ENCODE measurements at places on chromosomes 6 and 20.

- DNase-seq: no peak
These were observed 6.0 kb downstream of the PNLDC1 start for GRCh38 chr6:159806021-159806458.

DNA sequence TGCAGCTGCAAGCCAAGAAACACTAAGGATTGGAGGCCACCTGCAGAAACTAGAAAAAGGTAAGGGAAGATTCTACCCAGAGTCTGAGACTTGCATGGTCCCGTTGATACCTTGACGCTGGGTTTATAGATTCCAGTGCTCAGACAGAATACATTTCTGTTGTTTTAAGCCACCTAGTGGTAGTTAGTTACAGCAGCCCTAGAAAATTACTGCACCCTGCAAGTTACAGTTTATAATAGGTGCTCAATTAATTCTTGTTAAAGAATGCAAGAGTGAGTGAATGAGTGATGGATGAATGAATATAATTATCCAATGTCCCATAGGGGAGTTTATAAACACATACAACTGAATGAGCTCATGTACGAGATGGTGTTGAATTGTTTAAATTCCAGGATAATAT is 453.1 kb upstream of the SLC35B3 start:
- no peak for DNase-seq

GRCh38 chr6:53159558-53159957 is 10.9 kb upstream of the GCM1 start:
- DNase-seq: no peak

GRCh38 chr20:327186-328026 is 2.1 kb downstream of the SOX12 start:
- peak; percentile 54 for DNase-seq

GRCh38 chr6:71197780-71198179 is 90.8 kb upstream of the OGFRL1 start:
- no peak for DNase-seq

- no peak for DNase-seq
These were observed 34.0 kb downstream of the PLAGL1 start for GRCh38 chr6:143974089-143974488.

DNA sequence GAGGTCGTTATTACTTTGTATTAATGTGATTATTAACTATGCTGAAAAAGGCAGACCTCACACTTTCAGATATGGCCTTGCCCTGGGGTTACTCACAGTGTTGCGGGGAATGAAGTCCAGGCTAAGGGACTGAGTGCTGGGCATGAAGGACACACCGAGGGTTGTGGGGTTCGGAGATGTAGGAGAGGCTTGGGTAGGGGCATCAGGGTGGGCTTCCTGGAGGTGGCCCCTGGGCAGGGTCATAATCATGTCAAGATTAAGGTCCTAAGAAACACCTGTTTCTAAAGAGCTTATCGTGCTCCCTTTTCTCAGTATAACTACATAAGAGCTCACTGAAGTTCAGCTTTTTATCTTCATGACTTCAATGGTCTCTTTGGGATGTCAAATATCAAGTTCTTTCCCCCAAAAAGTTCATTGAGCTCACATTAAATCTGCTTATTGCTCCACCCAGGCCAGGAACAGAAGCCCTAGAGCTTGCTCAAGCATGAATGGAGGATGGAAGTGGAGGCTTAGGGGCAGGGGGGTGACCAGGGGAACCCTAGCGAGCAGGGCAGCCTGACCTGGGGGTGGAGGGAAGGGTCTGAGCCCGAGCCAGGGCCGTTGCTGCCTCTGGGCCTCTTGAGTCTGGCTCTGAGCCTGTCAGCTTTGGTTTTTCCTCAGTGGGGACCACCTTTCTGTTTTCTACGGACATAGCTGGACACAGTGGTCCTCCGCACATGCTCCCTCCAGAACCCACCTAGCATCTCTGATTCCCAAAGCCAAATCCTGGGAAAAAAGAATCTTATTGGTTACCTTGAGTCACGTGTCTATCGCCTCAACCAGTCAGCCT is 37.3 kb upstream of the TGM2 start:
- no peak for DNase-seq

- no peak for DNase-seq
These were observed 625.9 kb upstream of the EPHA7 start for GRCh38 chr6:94045099-94045829.

GRCh38 chr6:69106511-69106910 is 471.4 kb downstream of the ADGRB3 start:
- no peak for DNase-seq

DNA sequence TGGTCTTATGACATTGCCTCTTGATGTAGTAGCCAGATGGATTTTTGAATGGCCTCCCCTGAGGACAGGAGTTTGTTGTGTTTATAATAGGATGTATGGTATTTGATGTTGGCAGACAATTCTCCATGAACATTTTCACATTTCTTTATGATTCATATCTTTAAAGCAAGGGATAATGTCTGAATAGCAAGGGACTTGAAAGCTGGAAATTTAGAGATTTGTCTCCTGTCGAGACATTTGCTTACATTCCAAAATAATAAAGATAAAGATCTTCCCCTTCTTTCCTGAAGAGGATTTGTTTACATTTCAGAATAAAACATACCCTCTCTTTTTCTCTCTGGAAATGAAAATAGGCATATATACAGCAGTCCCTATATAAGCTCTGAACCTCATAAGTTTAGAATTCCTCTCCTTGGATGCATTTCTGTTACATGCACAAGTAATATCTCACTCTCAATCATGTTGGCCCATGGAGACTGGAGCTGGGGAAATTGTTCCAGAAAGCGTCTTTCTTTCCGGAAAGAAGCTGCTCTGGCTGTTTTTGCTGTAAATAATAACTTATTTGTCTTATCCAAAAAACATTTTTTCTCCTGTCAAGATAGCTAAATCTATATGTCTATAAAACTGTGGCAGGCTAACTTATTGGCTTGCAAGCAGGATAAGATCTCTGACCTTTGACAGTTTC is 42.5 kb upstream of the ASCC3 start:
- no peak for DNase-seq

All from stimulated activated CD4-positive, alpha-beta T cell treated with anti-CD3 and anti-CD28 coated beads, Interleukin-1b, Interleukin-23, amount 100 ng/mL, for 24 hours (primary cell).